ENCODE measurements at places on chromosomes 5 and 9.

DNA sequence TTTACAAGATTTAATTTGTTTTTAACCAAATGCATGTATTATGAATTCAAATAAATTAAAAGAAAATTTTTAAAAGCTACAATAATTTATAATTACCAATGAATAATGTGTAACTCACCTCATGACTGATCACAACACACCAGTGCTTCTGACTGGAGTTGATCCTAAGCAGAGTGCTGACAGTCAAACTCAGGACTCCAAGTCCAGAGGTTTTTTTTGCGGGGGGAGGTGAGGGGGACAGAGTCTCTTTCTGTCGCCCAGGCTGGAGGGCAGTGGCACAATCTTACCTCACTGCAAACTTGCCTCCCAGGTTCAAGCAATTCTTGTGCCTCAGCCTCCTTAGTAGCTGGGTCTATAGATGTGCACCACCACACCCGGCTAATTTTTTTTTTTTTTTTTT lies 71.0 kb upstream of the MELK start:
- no peak for DNase-seq

GRCh38 chr5:73544429-73545402 lies 20.7 kb downstream of the ANKRA2 start:
- no peak for DNase-seq

DNA sequence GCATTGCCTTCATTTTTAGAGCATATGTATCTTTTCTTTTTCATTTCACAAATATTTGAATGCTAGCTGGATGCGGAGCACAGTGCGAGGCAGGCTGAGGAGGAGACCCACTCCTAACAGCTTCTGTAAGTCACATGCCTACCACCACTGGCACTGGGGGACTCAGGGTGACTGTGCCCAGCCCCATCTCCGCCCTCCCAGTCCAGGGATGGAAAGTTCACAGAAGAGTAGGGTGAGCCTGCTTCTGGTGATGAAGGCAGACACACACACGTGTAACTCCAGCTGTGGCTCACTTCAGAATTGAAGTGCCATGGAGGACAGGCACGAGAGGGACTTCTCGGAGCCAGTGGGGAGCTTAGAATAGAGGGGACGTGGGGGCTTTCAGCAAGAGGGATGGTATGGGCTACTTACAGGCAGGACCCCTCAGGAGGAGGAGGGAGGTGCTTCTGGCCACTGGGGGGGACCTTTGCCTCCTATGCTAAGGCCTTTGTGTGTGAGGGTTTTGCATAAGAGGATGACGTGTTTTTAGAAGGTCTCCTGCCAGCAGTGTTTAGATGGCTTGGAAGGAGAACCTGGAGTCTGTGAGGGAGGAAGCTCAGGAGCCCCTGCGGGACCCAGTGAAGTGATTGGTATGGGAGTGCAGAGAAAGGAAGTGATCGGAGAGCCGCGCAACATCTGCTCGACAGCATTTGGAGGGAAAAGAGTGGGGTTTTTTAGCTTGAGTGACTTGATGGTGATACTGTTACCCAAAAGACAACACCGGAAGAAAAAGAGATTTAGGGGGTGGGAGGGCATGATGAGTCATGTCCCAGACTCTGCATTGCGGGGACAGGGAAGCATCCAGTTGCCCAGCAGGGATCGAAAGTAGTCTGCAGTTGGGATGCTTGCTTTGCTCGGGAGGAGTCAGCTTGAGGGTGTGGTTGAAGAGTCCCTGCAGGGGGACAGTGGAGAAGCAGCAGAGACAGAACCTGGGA lies 163.5 kb upstream of the OTULINL start:
- no peak for DNase-seq

GRCh38 chr5:149356391-149356790 lies 1.5 kb upstream of the PCYOX1L start:
- no peak for DNase-seq

DNA sequence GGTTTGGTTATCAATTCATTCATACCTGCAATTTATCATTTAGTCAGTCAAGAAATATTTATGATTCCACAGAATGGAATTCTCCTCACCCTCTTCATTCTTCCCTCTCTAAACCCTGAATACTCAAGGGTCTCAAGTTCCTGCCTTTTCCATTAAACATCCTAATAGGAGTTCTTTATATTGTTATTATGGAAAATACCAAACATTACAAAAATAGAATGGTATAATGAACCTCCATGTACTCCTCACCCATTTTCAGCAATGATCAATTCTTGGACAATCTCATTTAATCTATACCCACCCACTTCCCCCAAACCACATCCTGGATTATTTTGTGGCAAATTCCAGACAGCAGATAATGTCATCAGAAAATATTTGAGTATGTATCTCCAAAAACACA lies 74.5 kb downstream of the ADAMTS12 start:
- DNase-seq = no peak

DNA sequence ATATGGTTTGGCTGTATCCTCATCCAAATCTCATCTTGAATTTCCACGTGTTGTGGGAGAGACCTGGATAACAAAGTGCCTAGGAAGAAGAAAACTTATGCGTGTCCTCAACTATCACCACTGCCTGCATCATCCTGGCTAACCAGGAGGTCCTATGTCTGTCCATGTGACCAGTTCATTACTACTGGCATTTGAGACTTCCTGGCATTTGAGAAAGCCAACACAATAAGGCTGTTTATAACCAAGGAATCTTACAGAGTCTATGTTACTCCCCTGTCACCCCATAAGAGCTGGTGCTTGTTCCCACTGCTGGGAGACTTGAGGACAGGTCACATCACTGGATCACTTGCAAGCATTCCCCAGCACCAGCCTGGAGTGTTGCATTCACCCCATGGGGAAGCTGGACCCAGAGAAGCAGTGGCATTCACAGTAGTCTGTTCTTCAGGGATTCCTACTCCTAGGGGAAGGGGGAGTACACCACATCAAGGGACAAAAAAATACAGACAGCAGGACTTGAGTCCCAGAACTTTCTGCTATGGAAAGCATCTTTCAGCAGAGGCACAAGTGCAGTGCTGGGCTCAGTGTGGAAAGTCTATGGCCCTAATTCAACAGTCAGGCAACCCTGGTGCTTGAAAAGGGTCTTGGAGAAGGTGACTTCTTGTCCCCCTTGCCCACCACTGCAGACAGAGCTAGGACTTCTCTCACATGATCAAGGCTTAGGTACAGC lies 717.1 kb downstream of the SEMA5A start:
- no peak for DNase-seq
